ENCODE measurements at places on chromosomes 4 and X. TPM values are rescaled to one million over a fixed set of nuclear protein-coding genes. Genes with fewer than 3 reads are reported as not detected.

LEF1 gene
- total RNA-seq = 15.9 TPM

- DNase-seq = no peak
Measured at GRCh38 chr4:5996641-5997040, 21.6 kb downstream of the C4orf50 start.

DNA sequence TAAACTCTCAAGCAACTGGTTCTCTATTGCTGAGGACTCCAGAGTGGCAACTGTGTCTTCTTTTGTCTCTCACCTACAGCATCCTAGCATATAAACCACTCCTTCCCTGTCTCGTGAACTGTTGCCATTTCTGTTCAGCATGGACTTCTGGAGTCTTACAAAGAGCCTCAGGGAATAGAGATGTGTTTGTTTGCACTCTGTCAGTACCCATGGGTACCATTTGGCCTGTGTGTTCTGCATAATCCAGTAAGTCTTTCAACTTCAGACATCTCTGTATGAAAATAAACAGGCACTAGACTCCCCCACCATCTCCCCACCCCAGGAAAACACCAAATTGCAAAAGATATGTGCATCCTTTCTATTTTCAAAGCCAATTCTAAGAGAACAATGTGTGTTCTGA, 1351.6 kb upstream of the PABPC4L start:
- no peak for DNase-seq

DNA sequence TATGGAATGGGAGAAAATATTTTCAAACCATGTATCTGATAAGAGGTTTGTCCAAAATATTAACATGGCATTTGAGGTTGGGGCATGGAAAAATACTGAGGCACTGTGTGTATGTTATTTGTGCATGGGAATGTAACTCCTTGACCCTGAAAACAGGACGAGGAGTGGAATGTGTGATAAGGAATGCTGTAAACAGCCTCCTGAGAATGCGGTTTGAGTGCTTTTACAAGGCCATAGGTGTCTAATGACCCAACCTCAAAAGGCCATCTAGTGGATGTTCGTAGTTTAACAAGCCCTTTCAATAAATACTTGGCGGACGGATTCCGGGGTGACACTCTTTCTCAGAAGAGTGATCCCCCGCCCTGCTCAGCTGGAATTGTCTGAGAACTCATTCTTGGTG, 162.9 kb upstream of the USP9X start:
- DNase-seq = no peak

- DNase-seq = no peak
Measured at GRCh38 chr4:98958065-98958464, 29.1 kb upstream of the EIF4E start.

- DNase-seq = no peak
Measured at GRCh38 chr4:39631700-39632079, 7.0 kb downstream of the SMIM14 start.

DNA sequence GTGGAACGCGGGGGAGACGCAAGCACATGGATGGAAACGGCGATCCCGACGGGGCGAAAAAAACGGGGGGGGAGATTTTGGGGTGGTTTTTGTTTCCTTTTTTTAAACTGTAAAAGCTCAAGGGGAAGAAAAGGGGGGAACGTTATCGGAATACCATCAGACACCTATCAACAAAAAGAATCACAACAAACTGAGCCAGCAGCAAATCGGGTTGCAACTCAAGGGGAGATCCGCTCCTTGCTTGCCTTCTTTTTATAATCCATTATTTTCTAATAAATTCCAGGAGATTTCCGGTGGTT, 616 bp downstream of the MAML3 start:
- DNase-seq = no peak

All from umbilical cord (tissue), 2 donors.